ENCODE measurements at places on chromosomes 2 and 18.
A peak's percentile ranks its signal among the peaks of the same experiment; 100 is the strongest.

DNA sequence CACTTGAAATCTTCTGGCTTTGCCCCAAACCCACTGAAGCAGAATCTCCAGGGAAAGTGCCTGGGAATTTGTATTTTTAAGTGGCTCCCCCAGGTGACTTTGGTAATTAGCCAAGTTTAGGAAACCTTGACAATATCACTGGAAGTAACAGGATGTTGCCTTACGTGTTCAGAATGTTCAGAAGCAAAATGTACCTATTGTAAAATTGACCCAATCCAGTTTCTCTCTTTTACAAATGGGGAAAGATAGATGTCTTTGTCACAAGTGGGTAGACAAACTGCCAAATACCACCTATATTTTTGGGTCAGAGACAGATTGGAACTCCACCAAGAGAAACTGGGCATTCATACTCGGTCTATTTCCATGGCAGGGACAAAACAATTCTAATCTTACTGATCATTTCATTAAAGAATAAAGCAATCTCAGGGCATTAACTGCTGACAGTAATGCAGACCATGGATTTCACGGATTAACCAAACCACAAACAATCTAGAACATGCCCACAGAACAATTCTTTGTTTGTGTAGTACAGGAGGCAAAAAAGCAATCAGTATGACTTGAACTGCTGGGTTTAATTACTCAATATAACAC, 255.8 kb downstream of the ERBB4 start:
- no peak for DNase-seq

DNA sequence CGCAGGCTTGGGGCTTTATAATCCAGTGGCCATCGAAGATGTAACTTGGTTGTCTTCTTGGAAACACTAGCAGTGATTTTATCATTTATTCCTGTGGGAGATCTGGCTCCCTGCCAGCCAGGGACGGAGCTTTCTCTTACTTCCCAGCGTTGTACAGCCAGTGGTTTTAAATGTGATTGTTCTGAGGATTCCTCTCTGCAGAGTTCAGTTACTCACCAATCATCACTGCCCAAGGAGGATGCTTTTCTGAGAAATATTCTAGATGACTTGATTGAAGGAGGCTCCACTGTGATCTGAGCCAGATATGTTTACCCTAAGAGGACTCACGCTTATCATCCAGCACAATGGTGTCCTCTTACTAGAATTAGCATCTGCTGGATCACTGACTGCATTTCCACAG, 744.3 kb downstream of the RNF144A start:
- no peak for DNase-seq

GRCh38 chr2:68726608-68727367, 7.8 kb upstream of the ARHGAP25 start:
- DNase-seq, result peak; percentile 37

GRCh38 chr2:228917220-228917619, 353.9 kb downstream of the PID1 start:
- DNase-seq, result no peak

DNA sequence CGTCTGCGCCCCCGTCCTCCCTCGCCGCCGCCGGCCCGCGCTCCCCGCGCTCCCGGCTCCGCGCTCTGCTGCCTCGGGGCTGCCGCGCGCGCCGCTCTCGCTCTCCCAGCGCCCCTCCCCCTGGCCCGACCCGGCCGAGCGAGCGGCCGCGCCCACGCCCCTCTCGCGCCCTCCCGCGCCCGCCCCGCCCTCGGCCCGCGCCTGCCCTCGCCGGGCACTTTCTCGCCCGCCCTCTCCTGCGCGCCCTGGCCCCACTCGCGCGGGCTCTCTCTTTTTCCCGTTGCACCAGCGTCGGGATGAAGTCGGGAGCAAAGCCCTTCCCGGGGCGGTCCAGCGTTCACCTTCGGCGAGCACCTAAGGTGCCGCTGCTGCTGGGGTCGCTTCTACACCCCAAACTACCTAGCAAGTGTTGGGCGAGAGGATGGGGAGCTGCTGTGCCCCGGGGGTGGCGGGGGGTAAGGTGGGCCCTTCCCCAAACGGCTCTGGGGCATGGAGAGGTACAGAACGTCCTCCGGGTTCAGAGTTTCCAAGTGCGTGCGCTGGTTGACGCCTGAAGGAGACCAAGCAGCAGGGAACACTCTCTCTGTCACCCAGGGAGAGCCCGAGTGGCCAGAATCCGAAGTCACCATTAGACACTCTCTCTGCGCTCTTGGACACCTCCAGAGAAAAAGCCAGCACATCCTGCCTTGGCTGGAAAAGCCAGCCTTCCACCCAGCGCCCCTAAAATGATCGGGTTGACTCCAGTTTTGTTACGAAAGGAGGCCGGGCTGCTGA, at the start of gene COLEC12:
Gene COLEC12 (minus strand): TSS at position 70 of the 774 bp plus-strand sequence. CDS start 187 bp downstream, outside the sequence.
- no peak for DNase-seq

All from stimulated activated CD8-positive, alpha-beta memory T cell treated with anti-CD3 and anti-CD28 coated beads, Interleukin-2, amount 100 ng/mL, for 1 hour (primary cell).